ENCODE measurements at places on chromosomes 7 and 10.

- DNase-seq: no peak
These were observed 142.7 kb downstream of the ELFN1 start for GRCh38 chr7:1812509-1813393.

DNA sequence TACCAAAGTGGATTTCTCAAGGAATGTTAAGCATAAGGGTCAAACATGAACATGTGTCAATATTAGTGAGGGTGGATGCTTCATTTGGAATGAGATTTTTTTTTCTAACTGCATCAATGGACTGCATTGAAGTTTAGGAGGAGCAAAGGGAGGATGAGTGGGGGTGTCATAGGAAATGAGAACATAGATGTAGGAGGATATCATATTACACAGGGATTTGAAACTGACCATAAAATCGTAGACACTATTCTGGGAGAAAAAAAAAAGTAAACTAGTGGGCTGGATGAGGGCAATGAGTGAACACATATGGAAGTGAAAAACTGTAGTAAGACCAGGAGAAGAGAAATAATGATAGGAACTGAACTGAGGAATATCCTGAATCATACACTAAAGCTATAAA is 109.4 kb downstream of the SEMA3A start:
- no peak for DNase-seq

- DNase-seq: no peak
These were observed 339.9 kb downstream of the BMPER start for GRCh38 chr7:34245246-34245645.

GRCh38 chr10:91707236-91707635 is 74.4 kb upstream of the PPP1R3C start:
- no peak for DNase-seq

- no peak for DNase-seq
These were observed 305.4 kb upstream of the PODXL start for GRCh38 chr7:131861620-131862346.
